ENCODE measurements at places on chromosomes 4 and X.

- no peak for DNase-seq
Observed at GRCh38 chr4:663438-664428, 10.3 kb downstream of the ATP5ME start.

GRCh38 chrX:46913667-46914066 lies 1.4 kb downstream of the JADE3 start:
- DNase-seq: no peak

DNA sequence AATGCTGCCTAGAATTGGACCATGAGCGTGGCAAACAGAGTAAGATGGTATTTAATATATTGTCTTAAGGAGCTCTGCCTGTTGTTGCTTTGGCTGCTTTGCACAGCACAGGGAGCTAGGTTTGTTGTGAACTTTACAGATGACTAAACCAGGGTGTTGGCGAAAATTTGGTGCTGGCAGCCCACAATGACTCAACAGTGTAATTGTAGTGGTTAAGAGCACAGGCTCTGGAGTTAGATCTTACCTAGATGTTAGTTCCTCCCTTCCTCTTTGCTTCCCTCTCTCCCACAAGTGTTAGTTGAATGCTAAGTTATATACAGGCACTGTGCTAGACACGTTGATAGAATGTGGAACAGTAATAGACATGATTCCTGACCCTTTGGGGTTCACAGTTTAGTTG lies 128.9 kb upstream of the TRPC5 start:
- peak; percentile 9 for DNase-seq

DNA sequence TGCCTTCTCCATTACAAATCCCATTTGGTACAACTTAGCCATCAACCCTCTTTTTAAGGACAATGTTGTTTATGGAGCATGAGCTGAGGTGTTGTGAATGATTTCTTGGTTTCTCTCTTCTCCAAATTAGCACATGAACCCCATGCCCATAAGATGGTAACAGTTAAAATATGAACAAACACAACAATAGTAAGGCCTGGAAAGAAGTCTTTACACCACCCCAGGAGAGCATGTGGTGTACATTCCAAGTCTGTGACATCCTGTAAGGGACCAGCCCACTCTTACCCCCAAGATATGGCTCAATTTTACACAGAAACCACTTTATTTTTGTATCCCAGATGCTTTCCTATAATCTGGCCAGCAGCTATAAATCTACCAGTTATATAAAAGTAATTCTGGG lies 226.1 kb downstream of the COX18 start:
- peak; percentile 7 for DNase-seq

- DNase-seq: peak; percentile 42
Observed at GRCh38 chr4:111945014-111945413, 200.2 kb upstream of the FAM241A start.

- DNase-seq: no peak
Observed at GRCh38 chr4:114019969-114020358, 40.5 kb upstream of the ARSJ start.

DNA sequence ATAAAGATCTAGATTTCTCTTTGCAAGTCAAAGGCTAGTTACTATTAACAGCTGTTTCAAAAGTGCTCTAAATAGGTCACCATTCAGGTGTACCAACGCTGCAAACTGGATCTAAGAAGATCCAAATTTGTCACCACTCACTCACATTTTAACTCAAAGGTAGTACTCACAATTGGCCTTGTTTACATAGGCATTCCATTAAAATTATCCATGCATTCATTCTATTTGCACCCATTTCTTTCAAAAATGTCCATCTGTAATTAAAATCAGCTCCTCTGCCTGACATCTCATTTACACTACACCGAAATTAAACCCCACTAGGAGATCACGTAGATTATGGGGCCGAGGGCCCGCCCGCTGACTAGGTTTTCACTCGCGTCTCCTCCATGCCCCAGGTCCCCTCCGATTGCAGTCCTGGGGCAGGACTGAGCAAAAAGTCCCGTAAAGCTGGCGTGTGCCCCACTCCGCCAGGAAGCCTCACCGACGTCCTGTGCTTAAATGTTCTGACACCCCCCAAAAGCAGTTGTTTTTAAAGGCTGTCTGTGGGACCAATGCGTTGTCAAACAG lies 1.3 kb upstream of the ING2 start:
- no peak for DNase-seq

GRCh38 chrX:41258871-41259270 lies 75.1 kb upstream of the DDX3X start:
- DNase-seq: peak; percentile 19

DNA sequence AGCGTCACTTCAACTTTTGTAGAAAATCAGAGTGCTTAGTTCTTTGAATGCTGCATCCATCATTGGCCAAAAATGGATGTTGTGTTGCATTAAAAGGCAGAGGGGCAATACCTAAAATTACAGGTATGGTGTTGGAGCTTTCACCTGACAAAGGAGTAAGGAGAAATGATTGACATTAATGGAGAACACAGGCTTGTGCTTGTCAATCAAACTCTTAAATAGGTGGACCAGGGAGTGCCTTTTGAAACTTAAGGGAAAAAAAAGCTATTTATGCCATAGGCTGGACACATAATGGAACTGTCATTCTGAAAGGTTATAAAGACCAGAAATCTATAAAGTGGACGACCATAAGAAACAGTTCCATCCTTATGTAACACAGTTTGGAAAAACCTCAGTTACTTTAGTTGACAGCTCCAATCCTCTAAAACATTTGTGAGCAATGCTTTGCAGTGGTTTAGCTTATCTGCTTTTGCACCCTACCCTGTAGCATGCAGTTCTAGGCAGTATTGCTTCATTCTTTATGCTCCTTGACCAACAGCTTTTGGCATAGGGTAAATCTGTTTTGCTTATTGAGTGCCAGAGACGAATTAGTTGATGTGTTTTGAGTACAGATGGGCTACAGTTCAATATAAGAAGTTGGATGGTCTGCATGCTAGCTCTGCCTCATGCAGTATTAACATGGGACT lies 2.4 kb downstream of the HADH start:
- DNase-seq: no peak

DNA sequence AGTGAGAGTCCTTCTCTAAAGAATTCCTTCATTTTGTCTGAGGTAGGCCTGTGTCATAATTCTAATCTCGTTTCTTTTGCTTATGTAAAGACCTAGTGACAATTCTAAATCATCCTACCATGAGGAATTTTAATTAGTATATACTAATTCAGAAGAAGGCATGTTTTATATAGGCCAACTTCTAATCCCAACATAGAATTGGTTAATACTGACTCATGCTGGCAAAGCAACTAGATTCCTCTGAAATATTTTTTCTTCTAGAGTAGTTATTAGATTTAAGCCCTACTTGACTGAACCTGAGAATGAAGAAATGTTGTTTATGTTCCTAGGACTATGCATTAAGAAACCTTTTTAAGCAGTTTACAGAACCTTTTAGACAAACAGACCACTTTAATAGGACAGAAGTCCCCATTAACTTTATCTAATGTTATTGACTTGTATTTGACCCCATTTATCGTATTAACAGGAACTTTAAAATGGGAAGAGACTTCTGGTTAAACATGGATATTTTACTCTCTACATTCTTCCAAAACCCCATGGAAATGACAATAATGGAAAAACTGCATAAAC lies 56.1 kb upstream of the EIF1AX start:
- peak; percentile 38 for DNase-seq

- no peak for DNase-seq
Observed at GRCh38 chr4:172951679-172952451, 216.7 kb upstream of the GALNT7 start.

GRCh38 chrX:7233580-7234406 lies 85.8 kb upstream of the PUDP start:
- DNase-seq: no peak

DNA sequence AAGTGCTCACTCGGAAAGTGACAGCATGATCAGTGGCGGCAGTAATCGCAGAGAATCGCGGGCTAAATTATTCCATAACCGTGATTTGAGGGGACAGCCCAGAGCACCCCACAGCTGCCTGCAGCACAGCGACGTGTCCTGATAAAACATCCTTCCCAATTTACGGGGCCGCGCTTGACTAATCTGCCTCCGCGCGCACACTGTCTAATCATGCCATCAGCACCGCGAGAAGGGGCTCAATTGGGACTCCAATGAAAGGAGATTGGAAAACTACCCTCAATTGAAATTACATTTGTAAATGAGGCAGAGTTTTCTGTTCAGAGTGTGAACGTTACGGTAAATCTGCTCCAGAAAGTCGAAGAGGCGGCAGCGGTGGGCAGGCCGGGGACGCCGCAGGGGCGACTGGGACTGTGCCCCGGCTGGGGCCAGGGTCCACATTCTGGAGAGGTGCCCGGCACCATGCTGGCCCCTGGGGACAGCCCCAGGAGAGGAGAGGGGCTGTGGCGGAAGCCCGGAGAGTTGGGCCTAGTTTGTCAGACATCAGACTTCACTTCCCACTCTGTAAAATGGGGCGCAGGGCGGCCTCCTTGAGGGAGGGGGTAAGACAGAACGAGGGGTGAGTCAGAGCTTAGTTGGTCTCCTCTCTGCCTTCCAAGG lies 107.7 kb downstream of the FAM53A start:
- no peak for DNase-seq

- DNase-seq: peak; percentile 30
Observed at GRCh38 chr4:17688011-17688441, 73.6 kb downstream of the MED28 start.
